Calu3 (cell line): ENCODE measurements at places on chromosomes 13 and 19.

GRCh38 chr19:7916103-7916954 is 1.7 kb downstream of the TGFBR3L start:
- DNase-seq = peak; percentile 30

- DNase-seq = peak; percentile 46
Observed at GRCh38 chr13:96984051-96984508, 10.2 kb downstream of the OXGR1 start.

- DNase-seq = no peak
Observed at GRCh38 chr13:94829185-94829836, 117.0 kb upstream of the SOX21 start.

GRCh38 chr13:50357586-50358118 is 342.4 kb downstream of the KCNRG start:
- DNase-seq = peak; percentile 56

DNA sequence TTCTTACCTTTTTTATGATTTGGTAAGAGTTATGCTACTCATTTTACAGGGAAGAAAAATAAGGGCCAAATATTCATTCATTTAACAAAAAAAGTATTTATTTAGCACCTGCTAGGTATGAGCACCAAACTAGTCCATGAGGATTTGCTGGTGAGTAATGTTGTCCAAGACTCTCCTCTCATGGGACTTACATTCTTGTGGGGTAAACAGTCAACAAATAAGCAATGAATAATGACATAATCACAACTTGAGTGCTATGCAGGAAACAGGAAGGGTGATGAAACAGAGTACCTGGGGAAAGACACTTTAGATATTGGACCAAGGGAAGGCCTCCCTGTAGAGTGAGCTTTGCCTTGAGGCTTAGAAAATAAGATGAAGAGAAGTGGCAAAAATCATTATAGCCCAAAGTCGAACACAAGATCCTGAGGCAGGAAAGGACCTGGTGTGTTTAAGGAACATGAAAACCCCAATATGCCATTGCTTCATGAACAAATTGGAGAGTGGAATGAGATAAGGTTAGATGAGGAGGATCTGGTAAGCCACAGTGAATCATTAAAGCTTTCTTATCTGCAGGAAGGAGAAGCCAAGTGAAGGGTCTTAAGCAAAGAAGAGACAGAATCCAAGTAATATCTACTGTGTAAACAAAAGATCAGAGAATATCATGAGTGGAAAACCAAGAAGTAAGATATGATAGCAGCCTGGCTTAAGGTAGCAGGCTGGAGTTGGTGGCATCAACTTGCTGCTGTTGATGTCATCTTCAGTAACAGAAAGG is 294.5 kb upstream of the NBEA start:
- DNase-seq = no peak

- no peak for DNase-seq
Observed at GRCh38 chr13:112720251-112720650, 30.4 kb downstream of the ATP11A start.

GRCh38 chr13:21932996-21933395 is 262.1 kb downstream of the FGF9 start:
- DNase-seq = no peak

DNA sequence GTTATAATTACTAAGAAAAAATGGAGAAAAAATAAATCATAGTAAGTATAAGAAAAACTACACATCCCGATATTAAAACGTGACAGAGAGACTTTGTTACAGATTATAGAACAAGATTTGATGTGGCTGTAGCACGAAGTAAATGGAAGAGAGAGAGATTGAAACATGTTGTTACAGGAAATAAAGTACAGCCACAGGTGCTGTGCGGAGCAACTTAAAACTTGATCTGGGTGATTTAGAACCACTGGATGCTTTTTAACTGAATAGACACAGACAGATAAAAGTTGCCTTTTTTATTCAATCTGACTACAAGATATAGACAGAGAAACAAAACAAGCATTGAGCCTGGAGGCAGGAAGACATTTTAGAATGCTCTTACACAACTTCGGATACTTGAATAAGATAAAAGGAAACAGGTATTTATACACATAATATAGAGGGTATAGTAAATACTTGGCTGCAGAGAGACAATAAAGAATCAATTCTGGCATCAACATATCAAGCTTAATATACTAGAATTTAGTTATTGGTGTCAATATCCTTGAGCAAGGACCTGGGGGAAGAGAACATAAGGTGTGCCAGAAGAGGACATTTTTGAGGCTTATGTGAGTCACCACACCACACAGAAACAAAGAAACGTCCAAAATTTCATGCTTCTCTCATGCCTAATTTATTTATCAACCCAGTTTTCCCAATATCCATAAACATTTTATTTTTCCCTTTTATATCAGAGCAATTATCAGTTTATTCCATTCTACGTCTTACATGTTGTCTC is 548.5 kb downstream of the SLITRK1 start:
- no peak for DNase-seq

GRCh38 chr13:52399046-52399445 is 6.9 kb downstream of the THSD1 start:
- no peak for DNase-seq

- no peak for DNase-seq
Observed at GRCh38 chr13:65653613-65654012, 1576.5 kb downstream of the PCDH9 start.

DNA sequence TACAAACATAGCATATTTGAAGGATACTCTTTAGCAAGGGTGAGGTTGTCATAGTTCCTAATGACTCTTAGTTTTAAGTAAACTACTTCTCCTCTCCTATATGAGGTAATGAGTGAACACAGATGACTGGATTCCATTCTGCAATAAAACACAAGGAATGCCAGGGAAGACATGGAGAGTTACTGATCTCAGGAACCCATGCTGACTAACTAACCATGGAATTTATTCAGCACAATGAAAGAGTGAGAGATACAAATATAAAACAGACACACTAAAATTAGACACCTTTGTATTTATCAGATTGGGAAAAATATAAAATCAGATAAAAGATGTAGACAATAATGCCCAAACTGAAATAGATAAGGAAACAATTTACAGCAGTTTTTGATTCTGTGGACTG is 1525.9 kb upstream of the SLC10A2 start:
- no peak for DNase-seq

DNA sequence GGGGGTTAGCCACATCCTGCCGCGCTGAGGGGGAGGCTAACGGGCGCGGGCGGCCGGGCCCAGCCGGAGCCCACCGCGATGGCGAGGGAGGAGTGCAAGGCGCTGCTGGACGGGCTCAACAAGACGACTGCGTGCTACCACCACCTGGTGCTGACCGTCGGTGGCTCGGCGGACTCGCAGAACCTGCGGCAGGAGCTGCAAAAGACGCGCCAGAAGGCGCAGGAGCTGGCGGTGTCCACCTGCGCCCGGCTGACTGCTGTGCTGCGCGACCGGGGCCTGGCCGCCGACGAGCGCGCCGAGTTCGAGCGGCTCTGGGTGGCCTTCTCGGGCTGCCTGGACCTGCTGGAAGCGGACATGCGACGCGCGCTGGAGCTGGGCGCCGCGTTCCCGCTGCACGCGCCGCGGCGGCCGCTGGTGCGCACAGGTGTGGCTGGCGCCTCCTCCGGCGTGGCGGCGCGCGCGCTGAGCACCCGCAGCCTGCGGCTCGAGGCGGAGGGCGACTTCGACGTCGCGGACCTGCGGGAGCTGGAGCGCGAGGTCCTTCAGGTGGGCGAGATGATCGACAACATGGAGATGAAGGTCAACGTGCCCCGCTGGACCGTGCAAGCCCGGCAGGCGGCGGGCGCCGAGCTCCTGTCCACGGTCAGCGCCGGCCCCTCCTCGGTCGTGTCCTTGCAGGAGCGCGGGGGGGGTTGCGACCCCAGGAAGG is 692 bp downstream of the RGS9BP start:
- peak; percentile 47 for DNase-seq

DNA sequence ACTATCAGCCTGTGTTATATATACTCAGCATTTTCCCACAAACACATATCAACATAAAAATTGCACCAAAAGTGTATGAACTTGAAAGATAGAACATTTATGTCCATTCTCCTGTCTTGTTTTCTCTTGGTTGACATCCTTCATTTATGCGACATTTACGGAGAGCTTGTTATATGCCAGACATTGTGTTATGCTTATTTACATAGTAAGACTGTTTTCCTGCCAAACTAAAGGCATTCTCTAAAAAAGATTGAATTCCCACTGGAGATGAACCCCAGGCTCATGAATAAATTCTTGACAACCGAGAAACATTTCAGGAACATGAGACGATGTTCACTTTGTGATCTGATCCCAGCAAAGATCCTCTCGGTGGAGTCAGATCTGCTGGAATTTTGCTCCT is 131.0 kb downstream of the RAP2A start:
- no peak for DNase-seq

GRCh38 chr19:38433268-38433733 is at the start of gene RYR1:
RYR1 (plus strand) TSS chr19:38433691; CDS start chr19:38433830, 139 bp downstream.
- DNase-seq = no peak

GRCh38 chr19:48330012-48330681 is 4.8 kb downstream of the EMP3 start:
- peak; percentile 91 for DNase-seq

DNA sequence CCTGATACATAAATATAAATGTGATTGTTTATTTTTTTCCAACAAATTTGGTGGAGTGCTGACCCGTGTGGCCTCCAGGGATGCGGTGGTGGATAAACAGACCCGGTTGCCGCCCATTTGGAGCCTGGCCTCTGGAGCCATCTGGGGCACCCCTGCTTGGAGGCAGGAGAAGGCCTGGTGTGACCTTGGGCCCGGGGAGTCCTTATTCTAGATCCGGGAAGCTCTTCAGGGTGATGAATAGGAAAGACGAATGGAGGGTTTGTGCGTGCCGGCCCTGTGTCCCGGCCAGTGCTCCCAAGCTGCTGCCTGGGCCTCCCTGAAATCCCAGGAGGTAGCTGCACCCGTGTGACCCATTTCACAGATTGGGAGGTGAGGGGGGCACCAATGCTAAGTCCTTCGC is 11.5 kb downstream of the PAK4 start:
- DNase-seq = no peak

DNA sequence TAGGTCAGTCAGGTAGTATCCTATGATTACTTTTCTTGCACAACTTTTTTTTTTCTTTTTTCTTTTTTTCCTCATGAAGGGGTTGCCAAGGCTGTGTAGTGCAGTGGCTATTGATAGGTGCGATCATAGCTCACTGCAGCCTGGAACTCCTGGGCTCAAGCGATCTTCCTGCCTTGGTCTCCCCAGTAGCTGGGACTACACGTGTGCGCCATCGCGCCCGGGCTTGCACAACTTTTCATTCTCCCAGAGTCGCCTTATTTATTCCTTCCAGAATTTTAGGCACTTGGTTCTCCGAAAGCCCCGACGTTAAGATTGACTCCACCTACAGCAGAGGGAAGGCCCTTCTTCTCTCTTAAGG is 867 bp upstream of the ZNF613 start:
- no peak for DNase-seq

GRCh38 chr13:25168790-25169189 is 3.3 kb downstream of the AMER2 start:
- DNase-seq = no peak

DNA sequence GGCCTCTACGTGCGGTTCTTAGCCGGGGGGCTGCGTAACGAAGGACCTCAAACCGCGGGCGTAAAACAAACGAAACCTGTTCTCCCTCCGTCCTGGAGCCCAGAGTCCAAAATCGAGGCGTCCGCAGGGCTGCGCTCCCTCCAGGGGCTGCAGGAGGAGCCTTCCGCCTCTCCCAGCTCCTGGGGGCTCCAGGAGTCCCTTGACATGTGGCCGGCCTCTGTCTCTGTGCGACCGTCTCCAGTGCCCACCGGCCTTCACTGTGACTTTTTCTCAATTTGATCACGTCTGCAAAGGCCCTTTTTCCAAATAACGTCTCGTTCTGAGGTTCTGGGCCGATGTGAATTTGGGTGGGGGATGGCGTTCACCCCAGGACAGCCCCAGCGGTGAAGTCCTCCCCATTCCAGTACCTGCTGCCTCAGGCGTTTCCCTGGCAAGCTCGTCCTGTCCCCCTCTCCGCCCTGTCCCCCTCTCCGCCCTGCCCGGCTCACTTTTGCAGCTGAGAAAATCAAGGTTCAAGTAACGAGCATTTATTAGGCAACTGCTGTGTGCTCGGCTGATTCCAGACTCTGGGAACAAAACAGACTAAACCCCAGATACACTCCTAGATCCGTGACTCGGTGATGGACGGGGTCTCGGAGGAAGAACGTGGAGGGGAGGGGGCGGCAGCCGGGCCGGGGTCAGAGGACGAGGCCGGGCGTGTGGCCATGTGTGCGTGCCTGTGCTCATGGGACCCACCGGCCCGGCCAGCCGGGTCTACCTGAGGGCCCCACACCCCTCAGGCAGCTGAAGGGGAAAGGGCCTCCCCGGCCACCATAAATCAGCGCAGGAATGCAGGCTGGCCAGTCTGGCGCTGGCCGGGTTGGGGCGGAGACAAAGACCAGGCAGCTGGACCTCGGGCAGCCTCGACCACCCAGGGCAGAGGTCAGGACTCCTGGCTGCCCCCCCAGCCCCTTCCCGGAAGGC is 28.1 kb upstream of the WDR18 start:
- DNase-seq = peak; percentile 65

- DNase-seq = no peak
Observed at GRCh38 chr19:46144756-46145155, 3.3 kb upstream of the IGFL2 start.

DNA sequence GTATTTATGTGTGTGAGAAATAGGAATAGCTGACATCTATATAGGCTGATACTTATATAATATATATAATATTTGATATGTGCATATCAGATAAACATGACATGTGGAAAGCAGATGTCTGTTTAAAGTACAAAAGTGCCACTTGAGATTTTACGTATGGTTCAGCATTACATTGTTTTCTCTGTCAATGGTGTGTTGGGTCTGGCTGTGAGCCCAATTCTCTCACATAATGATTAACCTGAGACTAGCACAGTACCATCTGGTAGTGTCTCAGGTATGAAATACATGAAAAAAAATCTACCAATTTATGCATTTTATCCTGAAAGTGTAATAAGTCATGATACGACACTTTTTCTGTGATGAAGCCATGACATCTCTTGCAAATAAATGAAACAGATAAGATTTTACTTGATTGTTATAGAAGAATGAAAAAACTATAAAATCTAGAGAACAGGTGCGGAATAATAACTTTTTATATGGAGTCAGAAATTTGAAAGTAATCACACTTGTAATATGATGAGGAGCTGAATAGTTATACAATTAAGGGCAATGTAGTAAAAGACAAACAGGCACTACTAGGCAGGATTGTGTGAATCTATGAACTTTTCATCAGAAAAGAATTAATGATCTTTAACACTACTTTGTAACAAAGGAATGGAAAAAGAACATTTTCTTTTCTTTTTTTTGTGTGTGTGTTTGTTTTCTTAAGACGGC is 1405.0 kb downstream of the OLFM4 start:
- DNase-seq = no peak

GRCh38 chr13:60583196-60583888 is 186.3 kb downstream of the TDRD3 start:
- DNase-seq = no peak

DNA sequence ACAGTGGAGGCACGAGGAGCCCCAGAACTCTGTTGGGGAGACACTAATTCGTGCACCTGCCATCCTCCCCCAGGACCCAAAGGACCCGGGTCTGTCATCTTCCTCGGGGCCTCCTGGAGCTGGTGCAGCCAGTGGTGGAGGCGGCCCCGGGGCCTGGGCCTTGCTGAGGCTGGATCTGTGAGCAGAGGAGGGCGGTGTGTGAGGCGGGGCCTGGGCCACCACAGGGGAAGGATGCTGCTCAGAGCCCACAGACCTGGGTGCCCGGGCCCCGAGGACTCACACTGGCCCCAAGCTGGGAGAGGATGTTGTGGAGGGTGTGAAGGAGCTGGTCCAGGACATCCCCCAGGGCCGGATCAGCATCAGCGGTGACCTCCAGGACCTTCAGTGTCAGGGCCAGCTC is 8.3 kb downstream of the IFNL3 start:
- DNase-seq = no peak

GRCh38 chr19:11814700-11815035 is 595 bp downstream of the ZNF440 start:
- DNase-seq = peak; percentile 39
